ENCODE measurements at places on chromosomes 7 and 10. TPM values are rescaled to one million over a fixed set of nuclear protein-coding genes. Genes with fewer than 3 reads are reported as not detected.

Gene LRRTM3
- under 0.01 TPM for total RNA-seq

Gene RPEL1
- 0.19 TPM for total RNA-seq

Gene EPHA1
- total RNA-seq, result 0.58 TPM

Gene BCL7B
- 14.7 TPM for total RNA-seq

Gene OR2A42
- total RNA-seq, result not detected

Gene HMX2
- total RNA-seq, result not detected

Gene SORBS1
- 1.1 TPM for total RNA-seq

Gene SLC4A2
- total RNA-seq, result 91.4 TPM

Gene HABP2
- total RNA-seq, result 0.19 TPM

Gene MYL7
- total RNA-seq, result not detected

Gene LEP
- total RNA-seq, result not detected

Gene CHAT
- total RNA-seq, result not detected

Gene MSMB
- not detected for total RNA-seq

Gene ATP6V1F
- total RNA-seq, result 87.6 TPM

Gene COPG2
- total RNA-seq, result 26.2 TPM

Gene TMEM225B
- total RNA-seq, result 0.85 TPM

Gene TMEM270
- total RNA-seq, result not detected

Gene XPNPEP1
- 124 TPM for total RNA-seq

Gene MKI67
- total RNA-seq, result 20.3 TPM

Gene FFAR4
- not detected for total RNA-seq

Gene GDF2
- total RNA-seq, result not detected

Gene YAE1
- 35.3 TPM for total RNA-seq

Gene HTR5A
- total RNA-seq, result not detected

Gene CAV2
- 229 TPM for total RNA-seq

Gene ZNF511
- total RNA-seq, result 13.2 TPM

Gene WNT8B
- total RNA-seq, result not detected

Gene DDC
- not detected for total RNA-seq

Gene HK1
- total RNA-seq, result 245 TPM

Gene POLR2J
- total RNA-seq, result 20.3 TPM

All from regular cardiac myocyte (primary cell).